Non-pigmented ciliary epithelial cell (primary cell): ENCODE measurements at places on chromosomes 4 and X.

GRCh38 chr4:10053635-10054453 is 32.5 kb upstream of the SLC2A9 start:
- DNase-seq, result no peak

GRCh38 chrX:130110379-130111219 is at the start of gene ELF4:
Gene ELF4, minus strand, starts transcription at chrX:130110497. Its CDS starts 29,167 bp downstream, at chrX:130081330.
- no peak for DNase-seq

DNA sequence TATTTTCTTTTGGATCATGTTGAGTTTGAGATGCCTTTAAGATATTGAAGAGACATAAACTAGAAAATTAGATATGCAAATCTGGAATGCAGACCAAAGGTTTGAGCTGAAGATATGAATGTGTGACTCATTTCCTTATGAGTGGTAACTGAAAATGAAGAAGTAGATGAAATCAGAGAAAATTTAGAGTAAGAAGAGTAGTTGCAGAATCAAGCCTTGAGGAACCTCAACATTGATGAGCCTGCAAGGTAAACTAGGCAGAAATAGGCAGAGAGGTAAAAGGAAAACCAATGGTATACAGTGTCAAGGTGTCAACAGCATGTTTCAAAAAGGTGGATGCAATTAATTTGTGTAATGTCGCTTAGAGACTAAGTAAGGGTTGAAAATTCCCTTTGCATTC is 142.8 kb downstream of the MOSPD2 start:
- no peak for DNase-seq

DNA sequence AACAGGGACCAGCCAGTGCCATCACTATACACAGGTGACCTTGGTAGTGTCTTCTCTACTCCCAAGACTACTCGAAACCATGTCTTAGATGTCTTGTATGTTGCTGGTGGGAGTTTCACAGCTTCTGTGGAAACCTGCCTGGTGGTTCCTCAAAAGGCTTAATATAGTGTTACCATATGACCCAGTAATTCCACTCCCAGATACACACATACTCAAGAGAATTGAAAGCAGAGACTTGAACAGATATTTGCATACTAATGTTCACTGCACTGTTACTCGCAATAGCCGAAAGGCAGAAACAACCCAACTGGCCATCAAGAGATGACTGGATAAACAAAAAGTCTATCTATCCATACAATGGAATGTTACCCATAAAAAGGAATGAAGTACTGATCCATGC is 3.1 kb downstream of the TFDP3 start:
- no peak for DNase-seq

GRCh38 chr4:57110640-57111511 is 691 bp upstream of the IGFBP7 start:
- no peak for DNase-seq

- no peak for DNase-seq
Measured at GRCh38 chr4:27357283-27357682, 496.6 kb downstream of the STIM2 start.

DNA sequence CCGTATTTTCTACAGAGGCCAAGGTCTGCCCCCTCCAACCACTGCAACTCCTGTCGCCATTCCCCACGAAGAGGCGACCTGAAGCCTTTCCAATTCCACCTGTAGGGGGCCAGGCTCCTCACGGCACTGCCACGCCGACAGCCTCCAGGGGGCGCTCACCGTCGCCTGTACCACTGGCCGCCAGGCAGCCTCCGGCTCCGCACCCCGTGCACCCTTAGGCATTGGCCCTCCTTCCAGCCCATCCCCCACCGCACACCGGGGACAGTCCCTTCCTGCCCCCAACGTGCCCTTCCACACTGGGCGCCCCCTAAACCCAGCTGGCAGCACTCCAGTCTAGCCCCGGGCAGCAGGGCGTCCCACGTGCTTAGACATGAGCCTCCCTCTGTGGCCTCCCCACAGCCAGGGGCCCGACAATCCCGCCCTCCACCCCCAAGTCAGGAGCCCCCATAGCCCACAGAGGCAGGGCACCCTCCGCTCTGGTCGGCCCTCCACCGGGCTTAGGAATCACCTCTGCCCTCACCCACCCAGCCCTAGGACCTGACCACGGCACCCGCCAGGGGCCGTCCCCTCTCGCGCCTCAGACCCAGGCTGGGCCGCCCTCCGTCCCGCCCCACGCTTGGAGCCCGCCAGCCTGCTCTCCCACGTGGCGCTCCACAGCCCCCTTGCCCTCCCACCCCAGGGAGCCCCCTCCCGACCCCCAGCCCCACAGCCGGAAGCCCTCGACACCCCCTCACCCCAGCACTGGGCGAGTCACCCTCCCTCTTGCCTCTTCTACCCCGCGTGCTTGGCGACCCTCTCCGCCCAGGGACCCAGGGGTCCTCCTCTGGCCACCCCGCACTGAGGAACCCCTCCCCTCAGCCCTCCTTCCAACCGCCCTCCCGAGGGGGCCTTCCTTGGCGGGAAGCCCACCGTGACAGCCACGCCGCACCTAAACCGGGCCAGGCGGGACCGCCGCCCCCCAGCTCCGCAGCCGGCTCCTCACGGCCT is 711 bp downstream of the PNMA6E start:
- no peak for DNase-seq

GRCh38 chr4:84050015-84050414 is 449.1 kb downstream of the NKX6-1 start:
- DNase-seq, result no peak

GRCh38 chrX:47776292-47777006 is 60.3 kb upstream of the ZNF81 start:
- DNase-seq, result no peak

GRCh38 chr4:138035781-138036258 is 206.3 kb downstream of the SLC7A11 start:
- no peak for DNase-seq

DNA sequence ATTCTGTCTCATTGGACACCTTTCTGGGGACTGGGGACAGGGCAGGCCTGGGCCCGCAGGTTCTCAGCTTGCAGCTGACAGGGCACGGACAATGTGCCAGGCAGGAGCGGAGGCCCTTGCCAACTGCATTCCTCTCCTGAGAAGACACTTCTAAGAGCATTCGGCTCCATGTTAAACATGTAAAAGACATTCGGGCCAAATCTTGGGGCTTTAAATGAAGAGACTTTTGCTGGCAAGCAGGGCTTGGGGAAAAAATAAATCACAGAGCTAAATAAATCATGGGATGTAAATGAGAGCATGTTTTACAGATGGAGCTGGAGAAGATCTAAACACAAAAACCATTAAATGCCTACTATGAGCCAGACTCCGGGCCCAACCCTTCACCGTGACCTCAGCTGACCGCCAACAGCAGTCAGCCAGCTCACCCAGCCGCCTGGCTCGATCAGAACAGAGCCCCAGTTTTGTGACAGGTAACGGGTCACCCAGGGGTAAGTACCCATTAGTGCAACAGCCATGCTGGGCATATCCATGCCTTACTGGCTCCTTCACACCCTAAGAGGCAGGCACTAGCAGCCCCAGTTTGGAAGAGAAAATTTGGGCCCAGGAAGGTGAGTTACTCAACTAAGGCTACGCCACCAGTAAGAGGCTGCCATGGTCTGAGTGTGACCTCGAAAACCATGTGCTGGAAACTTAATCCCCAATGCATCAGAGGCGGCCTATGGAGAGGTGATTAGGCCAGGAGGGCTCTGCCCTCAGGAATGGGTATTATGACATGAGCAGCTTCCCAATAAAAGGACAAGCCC is 14.7 kb downstream of the WDR1 start:
- DNase-seq, result no peak

GRCh38 chr4:7518871-7519637 is 84.3 kb upstream of the PSAPL1 start:
- no peak for DNase-seq

DNA sequence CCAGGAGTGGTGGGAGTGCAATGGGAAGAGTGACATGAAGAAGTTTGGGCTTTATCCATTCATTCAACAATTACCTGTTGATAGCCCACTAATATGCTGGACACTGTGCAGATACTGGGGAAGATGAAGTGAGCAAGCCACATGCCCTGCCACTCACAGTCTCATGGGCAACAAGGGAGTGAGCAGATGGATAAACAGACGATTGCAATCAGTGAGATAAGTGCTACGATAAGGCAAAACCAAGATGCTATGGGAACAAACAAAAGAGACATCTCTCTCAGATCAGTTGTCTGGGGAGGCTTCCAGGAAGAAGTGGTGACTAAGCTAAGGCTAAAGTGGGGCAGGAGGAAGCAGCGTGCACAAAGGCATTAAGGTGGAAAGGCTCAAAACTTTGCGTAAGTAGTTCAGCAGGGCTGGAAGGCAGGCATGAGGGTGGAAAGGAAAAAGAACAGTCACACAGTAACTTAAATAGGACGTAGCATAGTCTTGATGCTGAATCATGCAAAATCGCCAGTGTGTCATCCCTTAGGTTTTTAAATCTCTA is 31.7 kb downstream of the GAB3 start:
- DNase-seq, result no peak

DNA sequence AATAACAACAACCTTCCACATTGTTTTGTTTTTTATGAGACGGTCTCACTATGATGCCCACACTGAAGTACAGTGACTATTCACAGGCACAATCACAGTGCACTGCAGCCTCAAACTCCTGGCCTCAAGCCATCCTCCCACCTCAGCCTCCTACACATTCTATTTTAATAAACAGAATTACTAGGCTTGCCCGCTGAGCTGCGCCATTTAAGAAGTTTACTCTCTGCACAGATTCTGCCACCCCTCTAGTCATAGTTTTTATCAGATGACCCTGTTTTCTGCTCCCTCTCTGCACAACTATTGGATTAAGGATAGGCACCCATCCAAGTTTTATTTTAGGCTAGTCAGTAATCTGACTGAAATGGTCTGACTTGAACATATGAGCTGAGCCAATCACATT is 11.3 kb upstream of the COX18 start:
- DNase-seq, result no peak

GRCh38 chr4:136078976-136079375 is 1453.3 kb downstream of the PCDH18 start:
- DNase-seq, result peak; percentile 26

- DNase-seq, result no peak
Measured at GRCh38 chrX:11665168-11666111, at the start of gene ARHGAP6. Gene ARHGAP6, minus strand, starts transcription at chrX:11665920. Its CDS starts 1,092 bp downstream, at chrX:11664828.

- DNase-seq, result no peak
Measured at GRCh38 chr4:101555341-101555880, 208.1 kb upstream of the PPP3CA start.

DNA sequence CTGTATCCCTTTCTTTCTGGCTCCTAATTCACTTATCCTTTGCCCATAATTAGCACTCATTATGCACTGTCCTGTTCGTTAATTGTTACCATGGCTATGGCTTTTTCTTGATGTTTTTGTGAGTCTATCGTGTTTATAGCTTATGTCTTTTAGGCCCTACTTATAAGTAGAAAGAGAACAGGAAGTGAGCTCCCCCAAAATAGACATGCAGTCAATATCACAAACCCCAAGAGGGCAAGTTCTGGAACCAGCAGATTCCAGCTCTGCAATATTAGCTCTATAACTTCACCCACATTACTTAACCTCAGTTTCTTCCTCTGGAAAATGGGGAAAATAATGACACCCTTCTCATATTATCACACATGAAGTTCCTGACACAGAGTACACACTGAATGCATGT is 7.4 kb upstream of the HS3ST1 start:
- no peak for DNase-seq

DNA sequence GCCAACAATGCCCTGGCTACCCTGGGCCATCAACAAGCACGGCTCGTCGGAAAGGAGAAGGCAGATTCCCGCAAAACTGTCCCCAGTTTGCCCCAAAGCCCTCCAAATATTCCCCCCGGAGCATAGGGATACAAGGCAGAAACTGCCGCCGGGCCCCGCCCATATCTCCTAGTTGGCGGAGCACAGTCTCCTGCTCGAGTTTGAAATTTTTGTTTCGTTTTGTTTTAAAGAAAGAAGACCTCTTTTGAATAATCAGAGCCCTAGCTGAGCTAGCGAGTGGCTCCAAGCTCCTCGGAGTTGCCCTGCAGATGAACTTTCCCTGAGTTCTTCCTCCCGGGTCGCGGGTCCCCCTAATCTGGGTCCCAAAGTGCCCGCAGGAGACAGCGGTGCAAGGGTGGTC is 138.1 kb upstream of the ZIC3 start:
- DNase-seq, result no peak

GRCh38 chrX:40423299-40423698 is 157.5 kb upstream of the ATP6AP2 start:
- DNase-seq, result no peak

DNA sequence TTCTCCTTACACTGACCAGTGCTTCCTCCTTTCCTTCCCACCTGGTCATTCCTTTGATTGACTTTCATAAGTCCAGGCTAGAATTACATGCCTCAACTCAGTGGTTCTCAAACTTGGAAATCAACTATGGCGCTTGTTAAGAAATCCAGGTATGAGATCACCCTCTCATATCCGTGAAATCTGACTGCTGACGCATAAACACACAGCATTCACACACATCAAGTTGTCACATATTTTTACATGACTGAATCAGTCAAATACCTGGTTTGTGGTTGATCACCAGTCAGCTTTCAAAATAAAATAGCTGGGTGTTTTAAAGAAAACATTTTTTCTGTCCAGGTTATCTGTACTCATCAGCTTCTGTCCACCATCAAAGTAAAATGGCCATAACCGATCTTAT is 433.5 kb downstream of the AFF2 start:
- no peak for DNase-seq

DNA sequence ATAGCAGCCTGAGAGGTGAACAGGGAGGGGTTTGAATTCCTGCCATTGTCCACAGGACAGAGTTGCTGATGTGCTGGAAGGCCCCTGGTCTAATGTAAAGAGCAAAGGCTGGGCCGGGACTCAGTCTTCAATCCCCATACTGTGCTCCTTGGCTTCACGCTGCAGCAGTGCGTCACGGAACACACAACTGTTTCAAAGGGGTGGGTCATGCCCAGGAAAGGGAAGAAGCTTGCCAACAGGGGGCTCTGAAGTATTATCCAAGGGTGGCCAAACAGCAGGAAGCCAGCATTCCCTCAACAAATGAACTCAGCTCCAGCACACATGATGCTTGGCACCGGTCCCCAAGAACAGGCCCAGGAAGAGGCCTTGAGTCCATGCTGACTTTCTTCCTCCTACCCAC is 122.5 kb downstream of the NFKB1 start:
- no peak for DNase-seq

- DNase-seq, result no peak
Measured at GRCh38 chr4:24805067-24805466, 9.7 kb downstream of the SOD3 start.

- no peak for DNase-seq
Measured at GRCh38 chrX:86946569-86946968, 571.0 kb upstream of the KLHL4 start.

DNA sequence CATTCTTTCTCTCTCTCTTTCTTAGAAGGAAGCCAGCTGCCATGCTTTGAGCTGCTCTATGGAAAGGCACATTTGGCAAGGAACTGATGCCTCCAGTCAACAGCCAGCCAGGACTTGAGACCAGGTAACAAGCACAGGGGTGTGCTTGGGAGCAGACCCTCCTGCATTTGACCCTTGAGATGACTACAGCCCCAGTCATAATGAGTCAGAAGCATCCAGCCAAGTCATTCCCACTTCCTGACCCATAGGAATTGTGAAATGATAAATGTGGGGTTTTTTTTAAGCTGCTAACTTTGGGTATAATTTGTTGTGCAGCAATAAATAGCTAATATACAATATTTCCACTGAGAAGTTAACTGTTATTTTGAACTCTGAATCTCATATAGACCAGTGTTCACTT is 446.9 kb downstream of the GRXCR1 start:
- DNase-seq, result peak; percentile 53

- no peak for DNase-seq
Measured at GRCh38 chr4:25330905-25331808, 18.6 kb downstream of the ZCCHC4 start.

- DNase-seq, result no peak
Measured at GRCh38 chr4:132863619-132864018, 285.5 kb upstream of the PCDH10 start.

GRCh38 chr4:185384930-185385331 is 10.8 kb downstream of the LRP2BP start:
- DNase-seq, result no peak

- DNase-seq, result no peak
Measured at GRCh38 chr4:101031971-101032370, 315.4 kb downstream of the PPP3CA start.
